ENCODE measurements at places on chromosomes 3 and 15.

DNA sequence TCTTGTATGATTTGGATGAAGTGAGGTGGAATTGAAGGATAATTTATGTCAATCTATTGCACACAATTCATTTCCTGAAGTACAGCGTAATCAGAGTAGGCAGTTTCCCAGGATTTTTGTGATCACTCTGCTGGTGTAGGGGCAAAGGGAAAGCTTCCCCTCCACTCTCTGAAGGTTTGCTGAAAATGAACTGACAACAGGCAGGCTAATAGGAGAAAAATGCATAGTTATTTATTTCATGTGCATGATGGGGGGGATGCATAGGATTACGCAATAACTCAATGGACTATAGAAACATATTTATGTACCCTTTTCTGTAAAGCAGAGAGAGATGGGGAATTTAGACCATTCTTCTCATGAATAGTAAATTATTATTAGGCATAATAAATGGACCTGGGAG is 872.9 kb downstream of the NAALADL2 start:
- no peak for DNase-seq

GRCh38 chr3:32733631-32734229 is 48.7 kb downstream of the CNOT10 start:
- no peak for DNase-seq

DNA sequence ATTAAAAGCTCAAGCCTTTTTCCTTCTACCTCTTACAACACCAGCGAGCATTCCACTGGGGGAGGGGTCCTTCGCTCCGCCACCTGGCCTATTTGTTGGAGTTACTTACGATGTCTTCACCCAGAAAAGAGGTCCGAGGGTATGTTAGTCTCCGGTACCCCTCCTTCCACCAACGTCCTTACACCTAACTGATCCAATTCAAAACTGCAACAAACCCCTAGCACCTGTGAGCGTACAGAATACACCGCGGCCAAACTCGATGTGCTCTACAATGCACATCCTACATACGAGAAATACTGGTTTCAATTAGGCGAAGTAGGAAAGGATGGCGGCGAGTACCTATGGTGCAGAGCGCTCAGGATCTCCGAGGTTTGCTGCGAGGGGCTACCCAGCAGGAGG is 944 bp downstream of the SLITRK3 start:
- no peak for DNase-seq

DNA sequence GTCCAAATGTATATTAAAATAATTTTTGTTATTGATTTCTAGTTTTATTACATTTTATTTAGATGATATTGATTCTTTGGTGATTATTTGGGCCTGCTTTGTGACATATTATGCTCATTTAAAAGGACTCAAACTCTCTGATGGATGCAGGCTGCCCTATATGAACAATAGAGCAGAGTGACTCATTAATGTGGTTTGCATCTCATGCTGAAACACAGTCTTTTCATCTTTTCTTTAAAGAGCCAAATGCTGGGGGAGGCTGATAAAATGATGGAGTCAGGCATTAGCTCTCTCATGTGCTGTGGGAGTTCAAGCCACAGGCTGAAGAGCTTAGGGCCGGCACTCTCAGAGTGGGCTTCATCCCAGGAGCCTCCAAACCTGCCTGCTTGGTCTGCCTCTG is 7.2 kb downstream of the PLA1A start:
- DNase-seq, result no peak

GRCh38 chr3:111675846-111676210 is 80.7 kb upstream of the ZBED2 start:
- no peak for DNase-seq

DNA sequence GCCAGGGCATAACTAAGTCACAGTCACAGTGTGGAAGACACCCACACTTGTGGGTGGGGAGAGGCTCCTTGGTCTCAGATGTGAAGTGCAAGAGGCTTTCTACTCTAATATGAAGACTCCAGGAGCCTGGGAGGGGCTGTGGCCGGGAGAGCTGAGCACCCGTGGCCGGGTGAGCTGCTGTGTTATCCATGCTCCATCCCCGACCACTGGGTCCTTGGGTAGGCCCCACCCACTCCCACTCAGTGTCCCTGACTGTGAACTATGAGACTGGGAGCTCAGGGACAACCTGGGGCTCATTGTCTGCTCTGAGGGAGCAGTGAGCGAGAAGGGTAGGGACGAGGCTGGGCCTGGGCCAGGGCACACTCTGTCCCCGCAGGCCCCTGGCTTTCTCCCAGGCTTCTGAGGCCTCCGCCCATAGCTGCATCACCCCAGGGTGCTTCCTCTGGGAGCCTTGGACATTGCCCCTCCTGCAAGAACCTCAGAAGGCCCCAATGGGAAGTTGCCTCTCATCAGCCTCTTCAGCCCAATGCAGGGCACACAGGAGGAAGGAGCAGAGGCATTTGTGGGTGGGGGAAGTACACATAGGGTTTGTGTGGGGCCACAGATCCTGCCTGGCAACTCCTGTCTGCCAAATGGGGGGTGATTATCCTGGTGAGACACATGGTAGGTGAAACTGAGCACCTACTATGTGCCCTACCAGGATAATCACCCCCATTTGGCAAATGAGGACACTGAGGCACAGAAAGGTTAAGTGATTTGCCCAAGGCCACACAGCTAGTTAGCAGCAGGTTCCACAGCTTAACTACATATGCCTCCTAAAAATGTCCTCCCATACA is 2.4 kb downstream of the ANPEP start:
- DNase-seq, result no peak

GRCh38 chr15:88907111-88907510 is 6.1 kb downstream of the MFGE8 start:
- no peak for DNase-seq

DNA sequence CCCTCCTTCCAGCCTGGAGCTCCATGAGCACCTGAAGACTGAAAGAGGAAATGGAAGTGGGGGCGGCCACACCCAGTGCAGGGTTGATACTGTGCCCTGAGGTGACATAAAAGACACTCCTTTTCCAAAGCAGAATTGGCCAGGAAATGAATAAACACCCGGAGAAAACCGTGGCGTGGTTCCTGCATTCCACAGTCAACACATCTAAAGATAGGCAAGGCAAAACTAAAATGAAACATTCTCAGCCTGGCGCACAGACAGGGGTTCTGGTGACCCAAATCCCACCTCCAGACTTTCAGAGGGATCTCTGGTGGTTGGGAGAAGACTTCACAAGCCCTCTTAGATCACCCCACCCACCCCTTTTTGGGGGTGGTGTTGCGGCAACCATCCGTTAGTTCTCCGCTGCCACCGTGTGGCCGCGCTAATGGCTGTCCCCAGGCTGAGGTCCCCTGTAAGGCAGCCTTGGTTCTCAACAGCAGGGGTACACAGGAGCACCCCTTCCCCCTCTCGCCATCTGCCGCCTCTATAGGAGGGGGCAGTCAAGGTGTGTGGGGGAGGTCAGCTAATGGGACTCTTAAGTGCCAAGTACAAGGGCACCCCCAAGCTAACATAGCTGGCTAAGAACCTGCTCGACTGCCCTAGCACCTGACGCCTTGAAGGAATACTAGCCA is 2.5 kb upstream of the MST1R start:
- no peak for DNase-seq

- no peak for DNase-seq
These were observed 47.6 kb upstream of the POMGNT2 start for GRCh38 chr3:43153216-43154083.

GRCh38 chr3:17302774-17303173 is 418.0 kb downstream of the PLCL2 start:
- DNase-seq, result no peak

DNA sequence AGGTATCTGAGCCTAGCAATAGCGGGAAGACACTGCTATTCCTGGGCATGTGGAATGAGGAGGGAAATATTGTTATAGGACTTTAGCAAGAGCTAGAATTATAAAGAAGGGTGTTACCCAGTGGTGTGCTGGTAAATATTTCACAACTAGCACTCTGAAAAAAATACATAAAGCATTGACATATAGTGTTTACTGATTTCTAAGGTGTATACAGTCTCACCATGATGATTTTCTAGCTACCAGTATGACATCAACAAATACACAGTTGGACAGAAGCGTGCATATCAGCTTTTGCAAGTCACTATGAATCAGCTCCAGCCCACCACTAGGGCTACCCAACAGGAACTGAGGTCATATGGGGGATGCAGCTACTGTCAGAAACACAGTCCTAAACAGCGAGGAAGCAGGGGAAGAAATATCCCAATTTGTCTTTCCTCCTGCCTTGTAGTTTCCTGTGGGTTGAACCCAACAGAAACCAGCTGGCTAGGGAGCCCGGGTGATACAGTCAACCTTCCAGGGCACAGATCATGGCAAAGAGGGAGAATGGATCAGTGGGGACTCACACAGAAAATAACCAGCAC is 39.6 kb downstream of the HGD start:
- peak; percentile 16 for DNase-seq

DNA sequence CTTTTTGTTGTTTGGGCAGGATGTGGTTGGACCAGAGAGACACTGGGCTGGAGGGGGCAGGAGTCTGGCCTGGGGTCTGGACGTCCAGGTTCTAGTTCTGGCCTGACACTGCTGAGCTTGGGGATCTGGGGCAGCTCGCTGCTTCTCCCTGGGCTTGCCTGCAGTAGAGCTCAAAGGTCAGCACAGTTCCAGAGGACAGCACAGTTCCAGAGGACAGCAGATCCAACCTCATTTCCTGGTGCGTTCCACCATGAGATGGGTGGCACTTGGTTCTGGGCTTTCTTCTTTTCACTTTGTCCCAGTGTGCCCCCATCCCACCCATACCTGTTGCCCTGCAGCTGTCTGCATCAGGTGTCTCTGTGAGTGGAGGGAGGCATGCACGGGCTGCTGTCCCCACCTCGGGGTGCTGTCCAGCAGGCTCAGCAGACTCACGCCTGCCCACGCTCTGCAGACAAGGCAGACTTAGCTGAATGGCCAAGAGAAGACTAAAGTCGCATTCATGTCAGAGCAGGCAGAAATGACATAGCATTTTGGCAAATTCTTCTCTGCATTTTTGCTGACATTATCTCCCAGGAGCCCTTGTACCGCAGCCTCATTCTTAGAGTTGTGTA is 16.7 kb downstream of the CACNA2D3 start:
- DNase-seq, result no peak

DNA sequence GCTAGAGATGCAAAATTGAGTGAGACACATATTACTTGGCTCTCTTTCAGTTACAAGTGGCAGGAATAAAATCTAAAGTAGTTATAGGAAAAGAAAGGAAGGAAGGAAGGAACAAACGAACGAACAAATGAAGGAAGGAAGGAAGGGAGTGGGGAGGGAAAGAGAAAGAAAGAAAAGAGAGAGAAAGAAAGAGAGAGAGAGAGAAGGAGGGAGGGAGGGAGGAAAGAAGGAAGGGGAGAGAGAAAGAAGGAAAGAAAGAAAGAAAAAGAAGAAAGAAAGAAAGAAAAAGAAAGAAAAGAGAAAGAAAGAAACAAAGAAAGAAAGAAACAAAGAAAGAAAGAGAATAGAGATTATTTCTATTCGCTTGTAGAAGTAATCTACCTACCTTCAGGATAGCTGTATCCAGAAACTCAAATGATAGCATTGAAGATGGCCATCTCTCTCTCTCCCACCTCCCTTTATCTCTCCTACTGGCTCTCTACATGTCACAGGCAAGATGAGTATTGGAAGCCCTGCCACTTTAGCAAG is 229.7 kb upstream of the TLE3 start:
- no peak for DNase-seq

DNA sequence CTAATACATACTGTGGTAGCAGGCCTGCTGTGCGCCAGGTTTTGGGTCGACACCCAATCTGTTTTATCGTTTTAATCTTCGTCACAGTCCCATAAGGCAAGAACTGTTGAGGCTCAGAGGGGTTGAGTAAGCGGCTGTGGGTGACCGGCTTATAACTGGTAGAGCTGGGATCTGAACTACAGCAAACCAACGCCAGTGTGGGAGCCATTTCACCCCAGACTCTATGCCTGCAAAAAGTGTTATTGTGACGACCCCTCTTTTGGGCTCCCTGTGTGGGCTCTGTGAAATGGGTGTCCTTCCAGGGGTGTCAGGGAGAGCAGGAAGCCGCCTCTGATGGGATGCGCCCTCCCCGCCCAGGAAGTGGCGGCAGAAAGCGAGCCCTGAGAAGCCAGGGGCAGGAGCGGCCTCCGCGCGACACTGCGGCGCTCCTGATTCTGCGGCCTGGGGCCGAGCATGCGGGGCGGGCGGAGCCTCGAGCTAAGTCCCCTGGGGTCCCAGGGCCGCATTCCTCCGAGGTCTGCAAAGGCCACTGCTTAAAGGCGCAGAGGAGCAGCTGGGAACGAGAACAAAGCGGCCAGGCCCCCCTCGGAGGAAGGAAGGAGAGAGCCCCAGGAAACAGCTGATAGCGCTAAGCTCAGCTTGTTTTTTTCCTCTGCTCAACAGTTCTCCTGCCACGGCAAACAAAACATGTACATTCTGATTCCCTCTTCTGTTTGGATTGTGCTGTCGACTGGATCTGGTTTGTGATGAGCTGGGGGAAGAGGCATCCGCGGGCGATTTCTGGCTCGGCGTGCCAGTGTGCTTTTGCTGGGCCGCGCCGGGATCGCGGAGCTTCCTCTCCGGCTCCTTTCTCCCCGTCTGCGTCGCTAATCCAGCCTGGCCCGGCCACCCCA is 33.9 kb downstream of the GRK7 start:
- DNase-seq, result no peak

GRCh38 chr3:175246766-175247165 is 387.6 kb downstream of the NAALADL2 start:
- no peak for DNase-seq

GRCh38 chr3:159635047-159635641 is 353.5 kb upstream of the IL12A start:
- no peak for DNase-seq

DNA sequence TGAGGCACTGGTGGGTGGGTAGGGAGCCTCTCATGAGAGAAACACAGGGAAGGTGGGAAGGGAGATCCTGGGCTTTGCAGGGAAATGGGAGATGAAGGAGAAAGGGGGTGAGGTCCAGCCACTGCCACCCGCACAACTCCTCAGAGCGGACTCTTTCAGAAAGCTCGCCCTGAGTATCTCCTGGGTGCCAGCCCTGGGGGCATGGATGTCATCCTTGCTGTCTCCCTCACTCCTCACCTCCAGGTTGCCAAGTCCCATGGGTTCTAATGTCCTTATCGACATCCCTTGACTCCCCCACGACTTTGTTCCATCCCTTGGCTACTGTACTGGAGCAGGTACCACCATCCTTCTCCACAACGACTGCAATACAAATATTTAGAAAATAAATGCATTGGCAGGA is 40.9 kb downstream of the SYNM start:
- DNase-seq, result no peak

DNA sequence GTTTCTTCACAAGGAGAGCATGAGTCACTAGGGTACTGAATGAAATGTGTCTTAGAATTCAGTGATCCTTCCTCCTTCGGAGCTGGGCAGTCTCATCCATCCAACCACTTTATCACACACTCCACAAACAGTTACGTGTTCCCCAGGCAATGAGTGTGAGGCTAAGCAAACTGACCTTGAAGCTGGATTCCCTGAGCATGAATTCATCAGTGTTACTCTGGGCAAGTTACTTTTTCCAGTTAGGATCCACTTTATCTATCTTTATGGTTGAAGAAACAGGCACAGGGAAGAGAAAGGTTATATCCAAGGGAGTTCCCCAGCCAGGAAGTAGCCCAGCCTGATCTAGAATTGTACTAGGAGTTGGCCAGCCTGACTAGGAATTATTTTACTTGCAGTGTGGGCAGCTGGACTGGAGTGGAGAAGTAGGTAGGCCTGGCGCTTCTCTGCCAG is 17.1 kb upstream of the GCNT3 start:
- no peak for DNase-seq
